ENCODE measurements at places on chromosomes 11 and 22.

GRCh38 chr11:7527029-7527428, 13.2 kb downstream of the PPFIBP2 start:
- DNase-seq, result no peak

- peak; percentile 81 for DNase-seq
Measured at GRCh38 chr11:1401656-1402221, 12.0 kb downstream of the BRSK2 start.

- DNase-seq, result no peak
Measured at GRCh38 chr11:111039982-111040381, 205.5 kb upstream of the POU2AF2 start.

DNA sequence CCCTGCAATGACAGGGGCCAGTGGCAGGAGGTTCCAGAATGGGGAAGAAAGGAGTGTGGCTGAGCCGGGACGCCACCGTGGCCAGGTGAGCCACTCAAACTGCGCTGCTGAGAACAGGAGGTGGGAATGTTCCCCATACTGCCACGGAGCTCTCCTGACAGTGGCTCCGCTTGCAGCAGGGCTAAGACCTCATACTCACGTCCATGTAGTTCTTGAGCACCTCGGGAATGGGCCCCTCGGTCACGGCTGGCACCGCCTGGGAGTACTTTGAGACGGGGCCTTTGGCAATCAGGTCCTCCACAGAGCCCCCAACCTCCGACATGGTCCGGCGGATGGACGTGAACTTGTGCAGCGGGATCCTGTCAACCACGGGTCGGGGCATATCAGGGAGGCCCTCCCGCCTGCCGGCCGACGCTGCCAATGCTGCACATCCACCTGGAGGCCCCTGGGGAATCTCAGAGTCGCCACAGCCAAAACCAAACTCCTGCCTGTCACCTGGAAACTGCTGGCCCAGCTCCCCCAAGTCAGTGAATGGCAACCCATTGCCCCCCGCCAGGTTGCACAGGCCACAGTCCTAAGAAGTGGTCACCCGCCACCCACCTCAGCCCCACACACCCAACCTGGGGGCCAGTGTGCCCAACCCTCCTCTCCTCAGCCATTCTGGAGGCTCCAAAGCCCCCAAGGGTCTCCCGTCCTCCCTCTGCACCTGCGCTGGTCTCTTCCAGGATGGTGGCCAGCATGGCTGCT, 2.4 kb downstream of the CTSD start:
- no peak for DNase-seq

GRCh38 chr11:6594142-6594768, 9.2 kb downstream of the RRP8 start:
- no peak for DNase-seq

- DNase-seq, result no peak
Measured at GRCh38 chr22:19152942-19153883, 3.1 kb upstream of the GSC2 start.

DNA sequence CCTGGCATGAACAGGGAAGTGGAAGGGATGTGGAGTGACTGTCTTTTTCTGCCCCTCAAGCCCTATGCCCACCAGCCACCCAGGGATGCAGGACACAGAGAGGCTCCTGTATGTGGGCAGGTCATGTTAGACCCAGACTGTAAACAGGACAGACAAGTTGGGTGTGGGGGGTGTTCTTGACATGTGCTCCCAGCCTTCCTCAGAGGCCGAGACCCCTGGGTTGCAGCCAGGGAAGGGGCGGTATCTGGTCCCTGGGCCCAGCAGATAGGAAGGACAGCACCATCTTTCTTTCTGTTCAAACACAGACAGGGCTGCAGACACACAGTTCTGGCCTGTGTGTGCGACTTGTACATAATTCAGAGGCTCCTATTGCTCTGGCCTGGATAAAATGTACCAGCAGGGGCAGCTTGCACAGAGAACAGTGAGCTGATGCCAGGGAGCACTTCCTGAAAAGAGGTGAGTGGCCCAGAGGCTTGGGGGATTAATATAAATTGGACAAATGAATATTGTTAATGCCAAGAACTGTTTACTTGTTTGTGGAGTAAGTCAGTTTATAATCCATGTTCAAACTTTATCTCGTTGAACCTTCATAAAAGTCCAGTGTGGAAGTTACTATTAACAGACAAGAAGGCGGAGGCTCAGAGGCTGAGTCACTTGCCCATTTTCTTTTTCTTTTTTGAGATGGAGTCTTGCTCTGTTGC, 16.6 kb downstream of the GDPD5 start:
- DNase-seq, result peak; percentile 28

DNA sequence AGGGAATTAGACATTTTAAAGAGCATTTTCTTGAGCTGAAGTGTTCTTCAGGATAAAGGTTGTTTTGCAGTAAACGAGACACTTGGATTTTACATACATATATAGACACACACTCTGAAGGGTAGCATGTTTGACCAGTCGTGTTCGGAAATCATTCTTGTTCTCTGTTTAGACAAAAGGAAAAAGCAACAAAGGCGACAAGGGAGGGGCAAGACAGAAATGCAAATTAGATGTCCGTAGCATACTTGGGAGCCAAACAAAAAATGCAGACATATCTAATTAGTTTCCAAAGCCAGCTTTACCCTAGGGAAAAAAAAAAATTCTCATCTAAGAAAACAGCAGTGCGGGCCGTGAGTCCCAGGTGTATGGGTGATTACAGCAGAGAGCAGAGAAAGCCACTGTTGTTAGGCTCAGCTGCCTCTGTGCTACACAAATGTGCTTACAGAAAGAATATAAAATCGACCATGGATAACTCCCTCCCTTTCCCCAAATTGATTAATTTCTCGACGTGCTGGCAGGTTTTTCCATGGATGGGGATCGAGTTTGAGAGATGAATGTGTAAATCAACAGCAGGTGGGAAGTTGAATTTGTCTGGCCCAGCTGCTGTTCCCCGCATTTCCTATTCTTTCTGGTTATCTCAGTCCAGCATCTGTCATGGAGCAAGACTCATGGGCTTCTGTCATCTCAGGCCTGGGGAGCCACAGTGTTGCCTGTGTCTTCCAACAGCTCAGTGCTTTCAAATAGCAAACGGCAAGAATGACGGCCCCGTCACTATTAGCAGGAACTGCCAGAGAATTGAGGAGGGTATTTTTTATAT, 176.5 kb upstream of the TTC12 start:
- no peak for DNase-seq

DNA sequence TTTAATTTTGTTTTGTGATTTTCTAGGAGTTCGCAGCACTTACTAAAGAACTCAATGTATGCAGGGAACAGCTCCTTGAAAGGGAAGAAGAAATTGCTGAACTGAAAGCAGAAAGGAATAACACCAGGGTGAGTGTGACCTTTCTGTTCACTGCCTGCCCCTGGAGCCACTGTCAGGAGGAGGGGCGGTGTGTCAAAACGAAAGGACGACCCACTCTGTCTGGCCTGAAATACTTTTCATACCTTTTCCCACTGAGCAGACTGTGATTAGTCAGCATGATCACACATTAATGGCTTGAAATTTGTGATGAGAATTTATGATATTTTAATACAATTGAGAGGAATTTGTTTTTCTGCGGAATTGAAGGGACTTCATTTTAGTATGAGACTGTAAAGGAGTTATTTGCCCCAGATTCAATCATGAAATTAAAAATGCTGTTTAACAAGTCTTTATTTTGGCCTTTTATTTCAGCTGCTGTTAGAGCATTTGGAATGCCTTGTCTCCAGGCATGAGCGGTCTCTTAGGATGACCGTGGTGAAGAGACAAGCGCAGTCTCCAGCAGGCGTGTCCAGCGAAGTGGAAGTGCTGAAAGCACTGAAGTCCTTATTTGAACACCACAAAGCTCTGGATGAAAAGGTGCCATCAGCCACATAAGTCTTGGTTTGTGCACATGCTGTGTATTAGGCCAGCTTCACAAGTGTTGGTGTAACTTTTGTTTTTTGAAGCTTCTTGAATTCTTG, 54.1 kb downstream of the PPFIA1 start:
- DNase-seq, result no peak

- DNase-seq, result no peak
Measured at GRCh38 chr11:62186195-62186594, 3.8 kb upstream of the SCGB1D1 start.

DNA sequence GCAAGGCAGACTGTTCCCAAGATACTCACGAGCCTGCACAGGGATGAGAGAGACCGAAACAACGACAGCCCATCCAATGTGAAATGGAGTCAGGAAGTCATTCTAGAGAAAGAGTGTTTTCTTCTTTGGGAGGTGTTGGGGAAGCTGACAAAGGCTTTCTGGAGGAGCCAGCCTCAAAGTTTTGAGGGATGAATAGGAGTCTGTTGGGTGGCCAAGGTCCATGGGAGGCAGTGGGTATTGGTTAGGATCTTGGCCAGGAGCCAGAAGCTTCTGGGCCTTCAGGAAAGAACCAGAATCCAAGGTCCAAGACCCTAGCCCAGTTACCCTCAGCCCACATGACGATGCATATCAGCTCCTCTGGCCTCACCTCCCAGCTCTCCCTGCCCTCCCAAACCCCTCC, 59.9 kb upstream of the SHISAL1 start:
- DNase-seq, result no peak

DNA sequence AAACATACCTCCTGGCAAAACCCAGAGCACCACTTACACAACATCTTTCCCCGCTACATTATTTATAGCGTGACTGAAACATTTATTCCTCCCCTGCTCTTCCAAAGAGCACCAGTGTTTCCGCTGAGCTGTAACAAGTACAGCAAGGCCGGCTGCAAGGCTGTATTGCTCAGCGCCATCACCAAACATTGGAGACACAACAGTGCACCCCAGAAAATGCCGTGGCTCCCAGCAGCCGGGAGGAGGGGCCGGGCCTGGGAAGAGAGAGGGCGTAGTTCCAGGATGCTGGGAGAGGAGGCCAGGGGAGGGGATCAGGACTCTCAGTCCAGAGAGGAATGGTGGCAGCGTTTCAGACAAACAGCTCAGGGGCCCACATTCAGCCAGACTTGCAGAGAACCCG, 133.2 kb downstream of the DSCAML1 start:
- no peak for DNase-seq

- DNase-seq, result no peak
Measured at GRCh38 chr22:47190276-47190956, 428.0 kb downstream of the TBC1D22A start.

DNA sequence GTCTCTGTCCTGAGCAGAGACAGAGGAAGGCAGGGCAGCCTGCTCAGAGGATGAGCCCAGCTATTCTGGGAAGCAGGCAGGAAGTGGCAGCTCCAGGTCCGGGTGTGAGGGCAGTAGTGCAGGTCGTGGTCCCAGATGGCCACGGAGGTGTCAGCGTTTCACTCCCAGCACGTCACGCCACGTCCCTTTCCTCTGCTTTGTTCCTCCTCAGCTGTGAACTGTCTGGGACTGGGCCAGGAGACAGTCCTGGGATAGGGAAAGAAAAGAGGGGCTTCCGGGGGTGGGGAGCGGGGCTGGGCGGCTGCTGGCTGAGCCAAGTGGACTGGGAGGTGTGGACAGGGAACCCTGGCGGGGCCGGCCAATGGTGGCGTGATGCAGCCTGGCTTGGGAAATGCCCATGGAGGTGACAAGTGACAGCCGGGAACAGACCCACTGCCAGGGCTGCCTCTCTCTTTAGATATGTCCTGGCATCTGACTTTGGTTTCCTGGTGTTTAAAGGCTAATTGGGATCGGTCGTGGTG, 64.7 kb downstream of the KCNQ1 start:
- DNase-seq, result no peak

- no peak for DNase-seq
Measured at GRCh38 chr22:44075022-44075421, 50.9 kb downstream of the PARVB start.

DNA sequence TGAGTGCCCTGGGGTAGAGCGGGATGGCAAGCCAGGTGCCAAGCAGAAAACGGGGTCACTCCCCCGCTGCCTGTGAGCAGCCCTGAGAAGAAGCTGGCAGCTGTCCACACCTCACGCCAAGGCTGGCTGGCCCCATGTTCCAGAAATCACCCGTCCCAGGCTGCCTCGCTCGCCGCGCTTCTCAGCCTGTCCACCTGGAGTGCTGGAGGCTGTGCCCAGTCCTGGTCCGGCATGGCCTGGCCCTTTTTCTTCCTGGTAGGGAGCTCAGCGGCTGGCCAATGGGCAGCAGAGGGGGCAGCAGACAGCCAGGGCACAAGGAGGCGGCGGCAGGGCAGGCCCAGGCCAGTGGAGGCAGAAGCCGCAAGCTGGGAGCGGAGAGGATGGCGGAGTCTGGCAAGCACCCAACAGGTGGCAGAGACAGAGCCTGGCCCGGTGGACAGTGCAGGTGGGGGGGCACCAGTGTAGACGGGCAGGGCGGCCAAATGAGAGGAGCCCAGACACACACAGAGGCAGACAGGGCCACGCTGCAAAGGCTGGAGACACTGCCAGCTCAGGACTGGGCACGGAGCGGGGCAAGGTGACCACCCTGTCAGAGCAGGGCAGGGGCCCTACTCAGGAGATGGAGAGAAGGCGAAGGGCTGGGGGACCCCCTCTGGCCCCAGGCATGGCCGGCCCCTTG, 37.2 kb upstream of the TH start:
- no peak for DNase-seq
